Hematopoietic multipotent progenitor cell treated with erythropoietin and hydrocortisone succinate and interleukin-3 and kit ligand, for 6 days (in vitro differentiated cells): ENCODE measurements at places on chromosomes 7 and 10.

- peak; percentile 85 for DNase-seq
Measured at GRCh38 chr7:15015545-15016314, 113.2 kb upstream of the DGKB start.

GRCh38 chr7:146208492-146208891 lies 91.9 kb downstream of the CNTNAP2 start:
- DNase-seq: no peak

- DNase-seq: no peak
Measured at GRCh38 chr10:18230794-18231193, 90.6 kb downstream of the CACNB2 start.

DNA sequence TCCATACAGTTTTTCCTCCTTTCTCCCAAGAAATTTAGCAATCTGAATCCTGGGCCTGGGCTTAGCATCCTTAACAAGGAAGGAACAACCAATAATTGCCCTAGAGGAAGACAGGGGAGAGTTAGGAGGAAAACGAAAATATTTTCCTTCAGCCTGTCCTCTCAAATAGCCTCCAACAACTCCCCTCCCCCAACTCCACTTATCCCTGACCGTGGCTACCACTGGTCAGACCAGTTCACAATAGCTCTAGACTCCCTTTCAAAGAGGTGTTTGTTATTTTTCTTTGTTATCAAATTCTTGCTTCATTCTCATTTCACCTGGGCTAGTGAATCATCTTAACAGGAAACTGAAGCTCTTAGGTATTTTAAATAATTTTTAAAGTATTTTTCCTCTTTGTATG lies 114.1 kb downstream of the CPED1 start:
- DNase-seq: no peak

DNA sequence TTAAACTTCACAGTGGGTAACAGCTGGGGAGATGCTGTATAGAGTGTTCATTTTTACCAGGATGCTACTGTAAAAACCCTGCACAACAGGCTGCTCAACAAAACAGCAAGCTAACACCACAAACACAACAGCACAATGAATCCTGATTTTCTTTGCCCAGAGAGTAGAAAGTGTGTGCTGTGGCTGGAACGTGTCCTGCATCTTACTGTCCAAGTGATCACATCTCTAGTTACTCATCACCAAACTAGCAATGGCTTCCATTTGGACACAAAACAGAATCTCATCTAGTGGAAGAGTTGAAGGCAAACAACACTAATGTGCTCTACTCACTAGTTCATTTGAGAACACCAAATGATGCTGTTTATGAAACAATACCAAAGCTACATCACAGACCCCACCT lies 121.2 kb downstream of the SLC25A13 start:
- no peak for DNase-seq

- DNase-seq: no peak
Measured at GRCh38 chr7:1769286-1770200, 99.5 kb downstream of the ELFN1 start.

GRCh38 chr10:64430690-64431323 lies 909.6 kb downstream of the REEP3 start:
- DNase-seq: peak; percentile 62

DNA sequence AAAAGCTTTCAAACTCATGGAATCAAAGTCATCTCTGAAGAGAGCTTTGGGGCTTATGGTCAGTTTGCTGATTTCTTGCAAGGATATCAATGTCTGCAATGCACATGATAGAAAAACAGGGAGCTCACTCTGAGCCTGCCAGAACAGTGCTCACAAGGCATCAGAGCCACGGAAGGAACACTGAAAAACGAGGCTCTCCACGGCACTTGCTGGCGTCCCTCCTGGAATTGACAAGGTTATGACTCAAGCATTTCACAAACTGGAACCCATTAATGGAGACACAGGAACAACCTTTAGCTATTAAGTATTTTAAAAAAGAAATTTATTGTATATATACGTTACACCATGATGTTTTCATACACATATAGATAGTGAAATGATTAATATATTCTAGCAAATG lies 266.3 kb downstream of the KCND2 start:
- DNase-seq: no peak

DNA sequence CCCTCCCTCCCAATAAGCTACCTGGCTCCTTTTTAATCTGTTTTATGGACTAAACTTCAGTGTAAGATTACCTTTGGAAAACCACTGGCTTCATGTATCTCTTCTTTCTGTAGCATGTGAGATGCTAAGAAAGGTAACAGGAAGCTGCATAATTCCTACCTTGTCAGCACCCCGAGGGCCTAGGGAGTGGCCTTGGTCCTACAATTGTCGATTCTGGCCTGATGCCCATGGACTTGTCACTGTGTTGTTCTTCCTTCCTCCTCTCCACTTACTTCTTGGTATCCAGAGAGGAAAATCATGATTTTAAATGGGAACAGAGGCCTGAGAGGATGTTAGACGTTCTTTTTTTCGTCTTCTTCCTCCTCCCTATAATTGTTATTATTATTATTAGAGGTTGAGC lies 42.9 kb upstream of the PDZD8 start:
- DNase-seq: no peak

GRCh38 chr7:86949779-86950260 lies 109.6 kb downstream of the ELAPOR2 start:
- DNase-seq: no peak

DNA sequence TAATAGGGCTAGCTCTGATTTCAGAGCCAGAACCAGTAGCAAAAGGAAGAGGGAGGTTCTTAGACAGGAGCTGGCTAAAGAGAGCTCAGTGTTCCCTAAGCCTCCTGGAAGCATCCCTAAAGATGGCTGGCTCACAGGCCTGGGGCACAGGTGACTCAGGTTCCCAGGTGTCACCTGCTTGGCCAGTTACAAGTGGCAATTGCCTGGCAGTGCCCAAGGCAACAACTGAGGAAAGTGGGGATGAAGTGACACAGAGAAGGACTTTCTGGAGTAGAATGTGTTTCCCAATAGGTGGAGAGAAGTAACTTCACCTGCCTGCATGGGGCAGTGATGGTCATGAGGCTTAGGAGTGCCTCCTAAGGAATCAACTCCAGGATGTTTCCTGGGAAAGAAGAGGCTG lies 66.5 kb upstream of the EEPD1 start:
- DNase-seq: no peak

DNA sequence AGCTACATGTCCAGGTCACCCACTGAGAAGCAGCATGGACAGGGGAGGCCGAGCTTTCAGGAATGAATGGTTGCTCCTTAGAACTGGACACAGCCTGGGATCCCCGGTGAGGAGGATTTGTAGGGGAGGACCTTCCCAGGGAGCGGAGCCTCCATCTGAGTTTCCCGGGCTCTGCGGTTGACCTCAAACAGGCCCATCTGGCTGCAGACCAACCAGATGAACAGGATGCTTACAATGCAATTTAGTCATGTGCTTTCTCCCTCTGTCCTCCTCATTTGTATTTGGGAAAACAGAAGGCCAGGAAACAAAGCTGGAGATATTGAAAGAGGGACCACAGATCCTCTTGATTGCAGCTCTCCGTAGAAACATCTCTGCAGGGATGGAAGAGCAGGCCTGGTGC lies 104.8 kb downstream of the EMX2 start:
- DNase-seq: no peak

GRCh38 chr10:112374724-112375541 lies 1.0 kb downstream of the ACSL5 start:
- DNase-seq: peak; percentile 55

- DNase-seq: no peak
Measured at GRCh38 chr10:7445474-7446185, 34.8 kb upstream of the SFMBT2 start.

GRCh38 chr10:132392811-132393694 lies 3.9 kb upstream of the PWWP2B start:
- no peak for DNase-seq

GRCh38 chr10:13219685-13220670 lies 14.2 kb downstream of the UCMA start:
- peak; percentile 68 for DNase-seq

GRCh38 chr10:27713941-27714340 lies 31.7 kb downstream of the MKX start:
- DNase-seq: no peak

GRCh38 chr10:4596951-4597350 lies 229.1 kb upstream of the AKR1E2 start:
- no peak for DNase-seq

- no peak for DNase-seq
Measured at GRCh38 chr10:128367807-128368206, 241.6 kb upstream of the MKI67 start.

GRCh38 chr10:99906470-99906869 lies 103.3 kb downstream of the DNMBP start:
- DNase-seq: no peak

DNA sequence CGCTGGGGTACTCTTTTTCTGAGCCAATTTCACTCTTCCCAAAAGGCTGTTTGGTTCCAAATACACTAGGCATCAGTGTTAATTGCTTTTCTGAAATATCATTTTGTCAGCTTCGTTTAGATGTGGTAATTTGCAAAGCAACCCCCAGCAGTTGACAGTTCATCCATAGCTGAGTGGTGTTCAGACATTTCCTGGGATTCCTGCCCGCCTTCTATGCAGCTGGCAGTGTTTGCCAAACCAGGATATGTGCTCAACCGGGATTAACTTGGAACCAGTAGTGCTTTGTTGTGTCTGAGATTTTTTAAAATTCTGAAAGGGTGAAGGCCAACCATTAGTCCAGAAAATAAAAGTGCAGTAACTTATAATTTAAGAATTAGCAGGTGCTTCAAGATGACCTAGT lies 25.2 kb upstream of the MKLN1 start:
- DNase-seq: no peak
